Ovary (tissue), 10 donors: ENCODE measurements at places on chromosomes 1 and 21. TPM values are rescaled to one million over a fixed set of nuclear protein-coding genes. Genes with fewer than 3 reads are reported as not detected.

Gene ADCY10
- total RNA-seq = 0.12 TPM

GRCh38 chr1:40709802-40710278 is 18.3 kb downstream of the NFYC start:
- H3K36me3 ChIP-seq = no peaks in the 10 kb centered on the region
- no peaks in the 10 kb centered on the region for H3K27me3 ChIP-seq
- no peak for DNase-seq
- H3K4me3 ChIP-seq = peak overlapping the region; percentile 45

Gene EPHA8
- not detected for total RNA-seq

Gene KMO
- total RNA-seq = 0.87 TPM

DNA sequence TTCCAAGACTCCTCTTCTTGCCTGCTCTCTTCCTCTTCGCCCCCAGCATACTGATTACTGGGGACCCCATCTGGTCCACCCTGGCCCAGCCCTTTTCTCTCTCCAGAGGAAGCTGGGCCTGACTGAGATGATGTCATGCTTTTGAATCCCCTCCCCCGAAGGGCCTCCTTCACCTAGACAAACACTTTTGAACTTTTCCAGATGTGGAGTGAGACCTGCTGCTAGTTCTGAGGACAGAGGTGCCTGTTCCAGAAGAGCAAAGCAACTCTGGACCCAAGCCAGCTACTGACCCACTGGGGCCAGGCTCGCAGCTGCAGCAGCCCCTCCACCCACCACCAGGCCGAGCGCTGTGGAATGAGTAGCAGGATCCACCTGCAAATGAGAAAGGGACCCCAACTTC is 8.4 kb downstream of the CD34 start:
- H3K4me1 ChIP-seq = no peaks in the 10 kb centered on the region
- DNase-seq = no peak
- no peaks in the 10 kb centered on the region for H3K27me3 ChIP-seq
- no peak overlapping the region for H3K4me3 ChIP-seq
- H3K36me3 ChIP-seq = no peaks in the 10 kb centered on the region

DNA sequence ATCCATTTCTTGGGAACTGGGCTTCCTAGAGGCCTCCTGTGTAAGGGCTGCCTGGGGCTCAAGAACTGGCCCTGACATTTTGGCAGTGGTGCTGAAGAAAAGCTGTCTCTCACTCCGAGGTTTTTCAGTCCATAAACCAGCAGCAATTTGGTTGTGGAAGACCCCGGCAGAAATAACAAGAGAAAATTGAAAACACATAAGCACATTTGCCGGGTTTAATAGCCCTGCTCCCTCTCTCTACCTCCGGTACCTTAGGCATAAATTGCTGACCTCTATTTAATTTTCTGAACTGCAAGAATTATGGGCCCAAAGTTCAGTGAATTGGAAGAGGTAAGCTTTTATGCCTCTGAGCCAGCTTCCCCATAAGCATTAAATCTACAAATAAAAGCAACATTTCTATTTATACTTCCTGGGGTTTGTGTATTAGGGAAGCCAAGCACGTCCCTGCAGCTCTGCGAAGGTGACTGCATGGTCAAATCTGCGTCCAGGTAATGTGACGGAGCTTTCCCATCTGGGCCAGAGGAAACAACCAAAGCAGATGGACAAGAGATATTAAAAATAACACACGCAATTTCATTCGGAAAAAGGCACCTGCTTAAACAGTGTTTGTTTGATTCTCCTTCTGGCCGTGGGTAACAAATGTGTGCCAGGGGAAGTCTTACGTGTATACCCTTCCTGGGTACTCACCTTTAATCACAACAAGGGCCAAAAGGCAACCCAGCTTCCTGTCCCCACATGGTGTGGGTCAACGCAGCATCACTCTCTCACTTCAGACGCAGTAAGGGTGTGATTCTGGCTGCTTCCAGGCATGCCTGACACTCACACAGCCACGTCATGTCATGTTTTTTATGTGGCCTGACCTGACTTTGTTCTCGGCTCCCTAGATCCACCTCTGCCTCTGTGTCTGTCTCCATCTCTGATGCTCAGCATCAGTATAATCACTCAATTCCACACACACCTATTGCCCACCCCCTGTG is 69.2 kb downstream of the PAPPA2 start:
- no peak overlapping the region for H3K27ac ChIP-seq
- no peaks in the 10 kb centered on the region for H3K4me1 ChIP-seq
- H3K27me3 ChIP-seq = no peaks in the 10 kb centered on the region
- H3K4me3 ChIP-seq = no peak overlapping the region
- DNase-seq = no peak

Gene FNBP1L
- total RNA-seq = 18.4 TPM

Gene GPR37L1
- 0.12 TPM for total RNA-seq

- H3K27ac ChIP-seq = no peak overlapping the region
- no peak overlapping the region for H3K4me3 ChIP-seq
- no peaks in the 10 kb centered on the region for H3K27me3 ChIP-seq
- H3K4me1 ChIP-seq = no peaks in the 10 kb centered on the region
- DNase-seq = no peak
These were observed 1267.7 kb upstream of the ADGRL4 start for GRCh38 chr1:80274256-80274655.

Gene NBPF3
- total RNA-seq = 7.8 TPM

DNA sequence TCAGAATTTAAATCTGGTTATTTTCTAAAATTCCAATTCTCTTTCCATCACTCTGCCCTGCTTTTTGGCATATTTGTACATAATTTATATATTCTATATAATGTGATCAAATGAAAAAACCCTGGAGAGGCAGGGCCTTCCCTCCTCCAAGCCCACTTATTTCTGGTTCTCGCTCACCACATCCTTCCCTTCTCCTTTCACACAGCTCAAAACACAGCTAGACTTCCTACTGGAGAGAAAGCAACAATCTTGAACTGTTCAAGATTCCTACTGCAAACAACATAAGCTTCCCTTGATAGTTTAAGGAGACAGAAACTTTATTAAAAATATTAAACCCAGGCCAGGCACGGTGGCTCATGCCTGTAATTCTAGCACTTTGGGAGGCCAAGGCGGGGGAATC is 7.6 kb upstream of the AIM2 start:
- no peak overlapping the region for H3K4me3 ChIP-seq
- H3K27ac ChIP-seq = no peak overlapping the region
- H3K4me1 ChIP-seq = no peaks in the 10 kb centered on the region
- no peak for DNase-seq

DNA sequence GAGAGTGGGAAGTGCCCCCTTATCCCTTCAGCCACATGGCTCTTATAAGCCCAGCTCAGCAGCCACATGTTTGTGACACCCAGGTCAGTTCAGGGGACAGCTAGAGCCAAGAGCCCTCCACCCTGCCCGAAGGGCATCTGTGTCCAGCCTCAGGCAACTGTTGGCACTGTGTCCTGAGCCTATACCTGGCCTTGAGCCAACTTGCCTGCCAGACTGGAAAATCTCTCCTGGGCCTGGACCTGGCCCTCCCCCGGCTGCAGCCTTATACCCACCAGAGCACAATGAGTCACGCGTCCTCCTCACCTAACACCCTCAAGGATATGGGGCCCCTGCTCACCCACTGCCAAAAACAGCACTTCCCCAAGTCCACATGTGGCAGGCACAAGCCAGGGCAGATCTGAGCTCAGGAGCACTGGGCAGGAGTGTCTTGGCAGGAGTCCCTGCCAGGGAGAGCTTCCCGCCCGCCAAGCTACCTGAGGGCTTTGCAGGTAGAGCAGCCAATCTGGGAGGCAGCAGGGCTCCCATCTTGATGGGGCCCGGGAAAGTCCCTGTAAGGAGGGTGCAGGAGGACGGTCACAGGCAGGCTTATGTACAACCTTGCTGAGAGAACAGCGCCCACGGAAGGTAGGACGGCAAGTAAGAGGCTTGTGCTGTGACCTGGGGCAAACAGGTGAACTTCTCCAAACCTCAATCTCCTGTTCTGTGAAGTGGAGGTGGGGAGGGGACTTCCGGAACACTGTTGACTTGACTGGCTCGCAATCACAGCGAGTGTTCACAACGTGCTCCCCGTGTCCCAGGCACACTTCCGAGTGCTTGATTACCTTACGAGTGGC is 19.8 kb upstream of the HSPG2 start:
- no peaks in the 10 kb centered on the region for H3K27me3 ChIP-seq
- peaks cover 3% of the 10 kb centered on the region for H3K4me1 ChIP-seq
- no peak for DNase-seq

Gene LCE1F
- total RNA-seq = not detected

Gene RIMKLA
- 0.23 TPM for total RNA-seq

GRCh38 chr1:179761846-179762640 is 19.0 kb downstream of the FAM163A start:
- no peaks in the 10 kb centered on the region for H3K27me3 ChIP-seq
- no peak overlapping the region for H3K27ac ChIP-seq
- H3K4me3 ChIP-seq = no peak overlapping the region

DNA sequence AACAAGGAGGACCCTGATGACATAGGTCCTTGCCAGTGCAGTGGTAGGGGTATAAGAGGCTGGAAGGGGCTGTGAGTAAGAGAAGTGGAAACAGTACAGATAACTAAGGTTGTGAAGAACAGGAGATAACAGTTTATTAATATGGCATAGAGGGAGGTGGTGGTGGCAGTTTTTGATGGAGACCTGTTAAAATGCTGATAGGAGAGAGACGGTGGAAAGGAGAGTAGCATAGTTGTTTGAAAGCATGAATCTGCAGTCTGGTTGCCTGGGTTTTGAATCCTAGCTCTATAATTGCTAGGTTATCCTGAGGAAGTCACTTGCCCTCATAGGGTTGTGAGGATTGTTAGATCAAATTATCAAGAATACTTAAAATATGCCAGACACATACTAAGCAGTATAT is 19.4 kb downstream of the LRRC41 start:
- no peaks in the 10 kb centered on the region for H3K4me1 ChIP-seq
- no peaks in the 10 kb centered on the region for H3K27me3 ChIP-seq
- no peaks in the 10 kb centered on the region for H3K36me3 ChIP-seq
- DNase-seq = no peak
- no peak overlapping the region for H3K4me3 ChIP-seq
- H3K27ac ChIP-seq = no peak overlapping the region

Gene SRM
- 75.0 TPM for total RNA-seq

- no peaks in the 10 kb centered on the region for H3K36me3 ChIP-seq
- peak overlapping the region; percentile 63 for H3K4me3 ChIP-seq
- no peak overlapping the region for H3K27ac ChIP-seq
- DNase-seq = peak; percentile 71
These were observed 54.9 kb upstream of the DNAJC6 start for GRCh38 chr1:65254320-65255034.

Gene UMODL1
- total RNA-seq = 0.26 TPM

DNA sequence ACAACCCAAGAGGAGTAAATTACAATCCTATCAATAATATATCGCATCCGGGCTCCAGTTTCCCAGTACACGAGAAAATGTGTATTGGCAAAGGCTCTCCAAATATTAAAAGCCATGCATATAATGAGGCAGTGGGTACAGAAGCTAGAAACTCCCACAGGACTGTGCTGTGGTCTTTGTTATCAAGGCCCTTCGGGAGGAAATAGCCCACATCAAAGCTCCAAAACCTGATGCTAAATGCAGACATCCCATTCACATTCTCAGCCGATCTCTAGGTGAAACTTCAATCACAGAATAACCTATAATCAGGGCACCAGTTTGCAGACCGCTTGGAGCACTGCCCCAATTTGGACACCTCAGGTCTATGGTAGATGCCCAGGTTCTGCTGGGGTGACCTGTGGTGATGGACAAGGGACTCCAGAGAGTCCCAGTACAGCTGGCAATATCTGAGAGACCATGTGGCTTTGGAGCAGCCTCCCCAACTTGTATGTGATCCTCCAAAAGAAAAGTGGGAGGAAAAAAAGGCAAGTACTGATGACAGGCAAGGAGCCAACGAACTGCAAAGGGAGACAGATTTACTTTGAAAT is 148.8 kb upstream of the CAMK1G start:
- no peak overlapping the region for H3K27ac ChIP-seq
- DNase-seq = no peak
- no peak overlapping the region for H3K4me3 ChIP-seq
- H3K27me3 ChIP-seq = no peaks in the 10 kb centered on the region
- no peaks in the 10 kb centered on the region for H3K36me3 ChIP-seq

GRCh38 chr1:54800899-54801759 is at the start of gene TTC22:
TSS of gene TTC22 (minus strand) at chr1:54801323. CDS start at chr1:54801163, 160 bp downstream.
- no peaks in the 10 kb centered on the region for H3K4me1 ChIP-seq
- peak within 1 kb of the TSS; percentile 38 for H3K4me3 ChIP-seq
- no peaks in the 10 kb centered on the region for H3K36me3 ChIP-seq
- DNase-seq = no peak
- no peaks in the 10 kb centered on the region for H3K27me3 ChIP-seq

GRCh38 chr1:98437540-98437939 is 224.0 kb upstream of the SNX7 start:
- H3K4me1 ChIP-seq = no peaks in the 10 kb centered on the region
- DNase-seq = no peak
- H3K4me3 ChIP-seq = no peak overlapping the region
- no peak overlapping the region for H3K27ac ChIP-seq
- H3K36me3 ChIP-seq = no peaks in the 10 kb centered on the region

DNA sequence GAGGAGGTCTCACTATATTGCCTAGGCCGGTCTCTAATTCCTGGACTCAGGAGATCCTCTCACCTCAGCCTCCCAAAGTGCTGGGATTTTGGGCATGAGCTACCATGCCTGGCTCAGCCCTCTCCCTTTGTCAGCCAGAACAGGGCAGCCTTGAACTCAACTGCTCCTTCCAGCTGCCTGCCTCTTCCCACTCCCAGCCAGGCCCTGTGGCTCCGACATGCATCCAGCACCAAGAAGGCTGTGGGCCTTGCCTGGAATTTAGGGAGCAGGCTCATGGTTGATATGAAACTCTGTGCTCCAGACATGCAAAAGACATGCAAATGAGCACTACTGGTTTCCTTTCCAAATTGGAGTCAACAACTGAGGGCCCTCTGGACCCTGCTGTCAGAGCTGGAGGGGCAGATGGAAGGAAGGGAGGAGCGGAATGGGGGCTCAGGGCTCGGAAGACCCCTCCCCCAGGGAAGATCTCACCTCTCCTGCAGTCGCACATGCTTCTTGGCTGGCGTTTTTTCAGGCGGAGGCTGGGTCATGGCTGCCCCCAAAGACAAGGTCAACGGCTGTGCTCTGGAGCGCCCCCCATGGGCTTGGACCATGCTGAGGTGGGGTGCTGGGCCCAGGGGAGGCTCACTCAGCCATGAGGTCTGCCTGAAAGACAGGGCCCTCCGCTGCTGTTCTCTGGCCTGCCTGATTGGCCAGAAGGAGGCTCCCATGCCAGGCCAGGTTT is 1.4 kb downstream of the PTPN7 start:
- DNase-seq = peak; percentile 55
- H3K4me3 ChIP-seq = no peak overlapping the region
- H3K27ac ChIP-seq = peak overlapping the region; percentile 47
- no peaks in the 10 kb centered on the region for H3K27me3 ChIP-seq
- peaks cover 35% of the 10 kb centered on the region for H3K4me1 ChIP-seq
- H3K36me3 ChIP-seq = no peaks in the 10 kb centered on the region

DNA sequence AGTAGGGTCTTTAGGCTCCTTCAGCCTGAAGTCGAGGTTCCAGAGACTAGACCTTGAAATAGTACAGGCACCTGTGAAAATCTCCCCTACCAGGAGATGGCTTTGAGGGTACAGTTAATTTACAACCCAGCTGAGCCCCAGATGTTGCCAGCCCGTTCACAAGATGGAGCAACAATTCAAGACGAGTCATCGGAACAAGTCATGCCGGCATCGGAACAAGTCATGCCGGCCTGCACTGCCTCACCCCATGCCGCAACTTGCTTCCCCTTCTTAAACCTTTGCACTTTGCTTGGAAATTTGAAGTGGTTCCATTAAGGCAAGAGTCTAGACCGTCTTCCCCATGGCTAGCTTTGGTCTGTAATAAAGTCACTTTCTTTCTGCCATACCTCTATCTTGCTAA is 16.0 kb downstream of the HHAT start:
- H3K27me3 ChIP-seq = no peaks in the 10 kb centered on the region
- H3K4me3 ChIP-seq = no peak overlapping the region
- H3K27ac ChIP-seq = no peak overlapping the region
